ENCODE measurements at places on chromosomes 2 and 18.
A peak's percentile ranks its signal among the peaks of the same experiment; 100 is the strongest.

DNA sequence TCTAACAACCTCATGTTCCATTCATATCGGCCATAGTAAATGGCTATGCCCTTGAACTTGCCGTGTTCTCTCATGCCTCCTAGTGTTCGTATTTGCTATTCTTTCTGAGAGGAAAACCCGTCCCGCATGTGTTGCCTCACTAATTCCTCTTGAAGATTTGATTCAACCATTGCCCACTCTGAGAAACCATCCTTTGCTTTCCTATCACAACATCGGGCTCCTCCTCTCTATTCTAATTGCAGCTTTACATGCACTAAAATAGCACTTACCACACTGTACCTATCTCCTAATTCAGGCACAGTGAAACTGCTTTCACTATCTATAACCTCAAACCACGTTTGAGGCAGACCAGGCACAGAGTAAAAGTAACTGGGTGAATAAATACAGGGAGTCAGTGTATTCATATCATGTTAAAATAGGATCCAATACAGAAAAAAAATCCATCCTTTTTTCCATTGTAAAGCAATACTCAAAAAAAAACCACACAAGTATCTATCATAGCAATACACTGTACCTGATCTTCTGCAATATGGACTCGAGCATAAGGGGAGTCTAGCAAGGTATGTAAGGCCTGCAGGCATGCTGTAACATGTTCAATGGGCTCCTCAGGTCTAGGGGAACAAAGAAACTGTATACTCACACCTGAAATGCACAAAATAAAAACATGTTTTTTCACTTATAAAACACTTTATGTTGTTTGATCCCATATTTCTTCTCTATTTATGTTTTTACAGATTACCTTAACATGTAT is 39.0 kb upstream of the STRN start:
- DNase-seq = no peak

DNA sequence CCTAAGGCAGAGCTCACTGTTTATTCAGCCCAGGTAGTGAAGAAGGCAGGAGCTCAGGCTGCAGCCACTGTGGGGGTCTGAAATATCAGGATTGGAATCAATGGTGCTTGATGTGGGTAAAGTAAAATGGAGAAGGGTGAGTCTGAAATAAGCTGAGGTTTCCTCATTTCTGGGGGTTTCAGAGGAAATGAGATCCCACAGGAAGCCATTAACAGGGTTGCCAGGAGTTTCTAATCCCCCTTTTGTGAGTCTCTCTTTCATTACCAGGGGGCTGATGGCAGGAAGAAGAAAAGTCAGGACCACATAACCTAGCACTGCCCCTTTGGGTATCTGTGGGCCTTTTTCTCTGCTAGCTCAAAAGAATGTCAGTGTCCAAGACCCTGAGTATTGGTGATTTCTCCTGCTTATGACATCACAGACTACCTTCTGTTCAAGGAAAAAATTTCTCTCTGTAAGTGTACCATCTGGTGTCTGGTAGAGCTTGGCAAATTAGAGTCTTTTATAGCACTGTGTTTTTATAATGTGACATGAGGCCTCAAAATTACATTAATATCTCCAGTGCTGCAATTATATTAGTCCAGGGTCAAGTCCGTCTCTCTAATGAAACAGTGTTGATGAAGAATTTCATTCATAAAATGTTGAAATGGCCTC is 56.0 kb downstream of the LBH start:
- DNase-seq = no peak

DNA sequence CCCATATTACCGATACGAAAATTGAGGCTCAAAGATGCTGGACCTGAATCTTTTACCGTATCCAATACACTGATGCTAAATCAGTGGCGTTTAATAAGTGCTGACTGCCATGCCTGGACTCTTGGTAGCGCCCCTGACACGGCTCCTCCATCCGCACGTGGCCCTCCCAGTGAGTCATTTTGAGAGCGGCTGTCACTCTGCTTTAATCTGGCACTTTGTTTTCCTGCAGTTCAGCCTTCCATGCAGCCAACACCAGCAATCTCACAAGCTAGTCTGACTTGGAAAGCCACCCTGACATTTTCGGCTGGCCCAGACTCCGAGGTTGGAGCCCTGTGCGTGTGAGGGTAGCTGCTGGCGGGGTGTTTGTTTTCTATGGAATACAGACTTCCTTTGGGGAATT is 155.1 kb upstream of the LMAN1 start:
- DNase-seq = peak; percentile 59

GRCh38 chr2:120867290-120868241 is 131.9 kb downstream of the GLI2 start:
- DNase-seq = peak; percentile 91

GRCh38 chr2:121388371-121388770 is 103.4 kb upstream of the TFCP2L1 start:
- no peak for DNase-seq

DNA sequence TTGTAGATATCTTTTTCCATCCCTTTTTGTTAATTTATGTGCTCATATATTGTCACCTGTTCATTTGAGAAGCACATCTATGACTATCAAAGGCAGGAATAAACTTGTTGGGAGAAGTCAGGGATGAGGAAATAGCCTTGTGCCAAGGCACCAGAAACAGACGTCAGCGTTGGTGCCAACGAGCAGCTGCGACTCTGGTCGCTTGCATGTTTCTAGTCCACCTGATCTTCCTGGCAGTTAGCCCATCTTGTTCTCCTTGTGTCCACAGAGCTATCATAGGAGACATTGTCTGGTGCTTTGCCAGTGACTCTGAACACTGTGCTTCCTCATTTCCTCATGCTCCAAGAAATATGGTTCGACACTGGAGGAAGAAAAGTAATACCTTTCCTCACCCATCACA is 374.4 kb downstream of the PTPRM start:
- DNase-seq = no peak

DNA sequence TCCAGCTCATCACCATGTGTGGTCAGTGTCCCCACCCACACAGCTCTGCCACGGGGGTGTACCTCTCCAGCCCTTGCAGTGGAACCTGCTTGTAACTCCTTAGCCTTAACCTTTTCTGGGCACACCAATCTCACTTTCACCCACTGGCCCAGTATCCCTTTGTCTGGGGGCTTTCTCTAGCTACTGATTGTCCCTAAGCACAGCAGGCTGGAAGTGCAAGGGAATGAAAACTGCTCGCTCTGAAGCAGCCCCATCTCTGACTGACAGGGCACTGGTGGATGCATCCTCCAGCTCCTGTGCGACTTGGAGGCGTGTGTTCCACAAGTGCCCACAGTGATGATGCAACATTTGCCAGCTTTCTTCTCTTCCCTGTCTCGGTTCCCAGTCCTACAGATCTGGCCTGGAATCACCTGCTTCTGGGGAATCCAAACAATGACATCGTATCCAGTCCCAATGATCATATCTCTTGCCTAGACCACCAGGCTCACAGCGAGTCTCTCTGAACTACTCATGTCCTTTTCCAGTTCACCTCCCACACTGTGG is 33.6 kb downstream of the SCTR start:
- DNase-seq = no peak

DNA sequence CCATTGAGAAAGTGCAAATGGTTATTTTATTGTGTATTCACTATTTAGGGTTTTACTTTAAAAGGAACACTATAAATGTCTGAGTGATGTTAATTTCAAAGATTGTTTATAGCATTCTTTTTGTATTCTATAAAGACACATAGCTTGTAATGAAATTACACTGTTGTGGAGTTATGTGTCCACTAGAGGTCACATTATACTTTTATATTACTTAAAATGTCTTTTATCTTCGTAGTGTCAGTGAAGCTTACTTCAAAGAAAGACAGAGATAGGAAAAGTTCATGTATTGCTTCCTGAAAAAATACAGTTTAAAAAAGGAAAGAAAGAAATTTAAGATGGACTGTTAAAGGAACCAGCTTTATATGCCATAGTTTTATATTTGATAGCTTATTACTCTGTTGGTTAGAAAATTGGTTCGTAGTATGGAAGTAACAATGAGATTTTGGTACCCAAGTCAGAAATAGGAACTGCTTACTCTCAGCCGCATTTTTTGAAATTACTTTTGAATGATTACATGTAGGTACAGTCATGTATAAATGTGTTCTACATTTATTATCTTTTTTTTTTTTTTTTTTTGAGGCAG is 20.5 kb downstream of the APLF start:
- DNase-seq = no peak

Measured in right forelimb (tissue), 1 donor.